ENCODE measurements at places on chromosomes 3 and 15.

DNA sequence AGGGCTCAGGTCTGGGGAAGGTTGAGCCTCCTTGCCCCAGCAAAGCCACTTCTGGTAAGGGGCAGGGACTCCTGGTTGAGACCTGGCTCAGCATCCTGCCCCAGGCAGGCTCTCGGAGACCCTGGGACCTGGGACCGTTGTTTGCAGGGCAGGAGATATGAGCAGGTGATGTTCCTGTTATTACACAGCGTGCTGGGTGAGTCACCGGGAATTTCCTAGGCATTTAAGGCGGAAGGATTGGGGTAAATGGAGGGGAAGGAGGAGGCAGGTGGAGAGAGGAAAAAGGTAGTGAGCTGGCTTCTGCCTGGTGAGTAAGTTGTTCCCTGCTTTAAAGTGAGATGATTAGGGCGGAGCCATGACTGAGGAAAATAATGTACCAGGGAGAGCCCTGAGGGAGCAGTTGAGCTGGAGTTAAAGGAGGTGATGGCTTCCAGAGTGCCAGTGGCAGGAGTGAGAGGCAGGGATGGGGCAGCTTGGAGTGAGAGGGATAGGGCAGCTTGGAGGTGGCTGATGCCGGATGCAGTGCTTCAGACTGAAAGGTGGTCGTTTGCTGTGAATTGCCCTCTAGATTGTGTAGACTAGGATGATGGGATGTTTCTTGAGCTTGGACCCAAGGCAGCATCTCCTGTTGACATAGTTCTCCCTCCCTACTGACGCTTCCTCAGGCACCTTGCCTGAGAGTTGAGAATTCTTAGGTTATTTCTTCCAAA is 79.4 kb downstream of the AAGAB start:
- DNase-seq, result peak; percentile 90

DNA sequence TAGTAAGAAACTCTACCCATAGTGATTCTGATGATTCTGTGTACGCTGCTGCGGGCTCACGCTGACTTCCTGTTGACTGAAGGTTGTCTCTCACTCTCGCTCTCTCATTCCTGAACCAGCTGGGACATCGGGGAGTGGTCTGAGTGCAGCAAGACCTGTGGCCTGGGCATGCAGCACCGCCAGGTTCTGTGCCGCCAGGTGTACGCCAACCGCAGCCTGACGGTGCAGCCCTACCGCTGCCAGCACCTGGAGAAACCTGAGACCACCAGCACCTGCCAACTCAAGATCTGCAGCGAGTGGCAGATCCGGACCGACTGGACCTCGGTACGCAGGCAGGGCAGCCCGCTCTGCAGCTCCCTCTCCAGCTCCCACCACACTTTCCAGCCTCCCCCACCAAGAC is 63.6 kb upstream of the NR2E3 start:
- peak; percentile 70 for DNase-seq

DNA sequence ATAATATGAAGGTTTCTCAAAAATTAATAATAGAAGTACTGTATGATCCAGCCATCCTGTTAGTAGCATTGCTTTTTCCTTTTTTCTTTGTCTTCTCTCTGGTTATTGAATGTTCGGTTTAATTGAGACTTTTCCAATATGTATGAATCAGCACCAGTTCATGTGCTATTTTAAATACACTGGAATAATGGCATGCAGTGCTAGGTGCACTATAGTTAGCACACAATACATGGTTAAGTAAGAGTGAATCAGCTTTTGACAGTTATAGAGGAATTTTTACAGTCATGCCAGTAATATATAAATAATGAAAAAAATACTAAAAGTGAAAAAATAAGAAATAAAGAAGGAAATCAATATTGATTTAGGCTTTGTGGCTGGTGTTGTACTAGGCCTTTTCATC is 113.8 kb upstream of the STRIT1 start:
- no peak for DNase-seq

DNA sequence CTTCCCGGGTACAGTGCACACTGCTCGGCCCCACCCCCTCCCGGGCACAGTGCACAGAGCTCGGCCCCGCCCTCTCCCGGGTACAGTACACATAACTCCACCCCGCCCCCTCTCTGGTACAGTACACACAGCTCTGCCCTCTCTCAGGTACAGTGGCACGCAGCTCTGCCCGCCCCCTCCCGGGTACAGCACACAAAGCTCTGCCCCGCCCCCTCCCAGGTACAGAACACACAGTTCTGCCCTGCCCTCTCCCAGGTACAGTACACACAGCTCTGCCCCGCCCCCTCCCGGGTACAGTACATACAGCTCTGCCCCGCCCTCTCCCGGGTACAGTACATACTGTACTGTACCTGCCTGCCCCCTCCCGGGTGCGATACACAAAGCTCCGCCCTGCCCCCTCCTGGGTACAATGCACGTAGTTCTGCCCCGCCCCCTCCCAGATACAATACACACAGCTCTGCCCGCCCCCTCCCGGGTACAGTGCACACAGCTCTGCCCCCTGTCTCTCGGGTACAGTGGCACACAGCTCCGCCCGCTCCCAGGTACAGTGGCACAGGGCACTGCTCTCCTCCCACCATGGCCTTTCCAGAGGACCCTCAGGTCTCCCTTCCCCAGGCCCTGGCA is 16.4 kb upstream of the PRR20G start:
- DNase-seq, result peak; percentile 62

GRCh38 chr3:114451561-114452018 is 157.8 kb downstream of the TIGIT start:
- DNase-seq, result no peak

DNA sequence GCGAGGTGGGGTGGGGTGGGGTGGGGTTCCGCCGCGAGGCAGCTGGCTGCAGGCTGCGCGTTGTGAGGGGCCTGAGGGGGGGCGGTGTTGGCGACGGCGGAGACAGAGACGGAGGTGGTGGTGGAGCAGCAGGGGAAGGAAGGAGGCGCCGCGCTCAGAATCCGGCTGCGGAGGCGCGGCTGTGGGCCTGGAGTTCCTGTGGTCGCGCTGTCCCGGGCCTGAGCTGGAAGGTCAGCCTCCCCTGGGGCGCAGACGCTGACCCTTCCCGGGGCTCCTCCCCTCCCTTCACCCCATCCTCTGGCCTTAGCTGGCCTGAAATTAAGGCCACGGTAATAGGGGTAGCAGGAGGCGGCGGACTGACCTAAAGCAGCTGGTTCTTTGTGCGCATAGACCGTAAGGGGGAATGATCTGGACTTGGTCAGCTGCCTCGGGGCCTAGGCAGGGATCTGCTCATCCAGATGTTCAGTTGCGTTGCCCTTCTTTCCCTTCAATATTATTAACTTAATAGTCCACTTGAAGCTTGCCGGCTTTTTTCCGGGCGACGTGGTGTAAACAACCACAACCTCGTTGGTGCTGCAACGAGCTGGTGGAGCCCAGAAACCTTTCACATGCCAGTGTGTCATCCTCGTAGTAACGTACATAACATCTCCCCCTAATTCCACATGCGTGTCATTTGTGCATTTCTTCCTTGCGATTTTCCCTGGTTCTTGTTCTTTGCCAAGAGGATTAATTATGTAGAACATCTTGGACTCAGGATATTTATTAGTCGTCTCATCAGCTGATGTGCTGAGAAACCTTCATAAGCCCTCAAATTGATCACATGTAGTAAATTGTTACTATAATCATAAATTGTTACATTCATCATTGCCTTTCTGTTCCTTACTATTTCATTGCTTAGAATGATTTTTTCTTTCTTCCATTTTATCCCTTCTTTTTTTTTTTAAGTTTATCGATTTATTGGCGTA is 626 bp downstream of the SEC62 start:
- peak; percentile 5 for DNase-seq

DNA sequence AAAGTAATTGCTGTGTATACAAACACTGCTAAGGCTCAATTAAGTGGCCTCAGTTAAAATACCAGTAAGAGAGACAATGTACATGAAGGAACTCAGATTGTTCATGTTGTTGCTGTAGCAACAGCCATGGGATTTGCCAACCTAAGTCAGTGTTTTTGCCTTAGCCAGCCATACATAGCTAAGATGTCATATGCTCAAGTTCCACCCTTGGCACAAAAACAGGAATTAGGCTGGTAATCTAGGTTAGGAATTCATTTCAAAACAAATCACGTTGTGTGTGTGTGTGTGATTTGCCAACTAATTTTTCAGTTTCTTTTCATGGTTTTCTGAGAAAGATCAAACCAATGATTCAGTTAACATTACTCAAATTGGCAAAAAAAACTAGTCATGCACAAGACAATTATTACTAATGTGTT is 143.7 kb upstream of the KCNMB2 start:
- DNase-seq, result no peak

DNA sequence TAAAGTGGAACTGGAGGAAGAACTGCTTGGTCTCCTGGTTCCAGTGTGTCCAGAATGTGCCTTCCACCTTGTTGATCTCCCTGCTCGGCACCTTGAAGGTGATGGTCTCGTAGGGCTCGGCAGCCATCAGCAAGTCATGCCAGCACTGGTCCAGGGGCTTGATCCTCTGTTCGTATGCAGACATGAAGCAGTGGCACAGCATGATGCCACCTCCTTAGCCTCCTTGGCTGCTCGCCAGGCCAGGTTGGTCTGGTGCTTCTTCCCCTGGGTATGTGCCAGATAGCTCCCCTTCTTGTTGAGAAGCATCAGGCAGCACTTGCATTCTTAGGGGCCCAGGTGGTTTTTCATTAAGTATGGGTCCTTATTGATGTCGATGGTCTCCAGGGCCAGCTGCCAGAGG is 17.8 kb upstream of the TXNRD3 start:
- DNase-seq, result no peak

DNA sequence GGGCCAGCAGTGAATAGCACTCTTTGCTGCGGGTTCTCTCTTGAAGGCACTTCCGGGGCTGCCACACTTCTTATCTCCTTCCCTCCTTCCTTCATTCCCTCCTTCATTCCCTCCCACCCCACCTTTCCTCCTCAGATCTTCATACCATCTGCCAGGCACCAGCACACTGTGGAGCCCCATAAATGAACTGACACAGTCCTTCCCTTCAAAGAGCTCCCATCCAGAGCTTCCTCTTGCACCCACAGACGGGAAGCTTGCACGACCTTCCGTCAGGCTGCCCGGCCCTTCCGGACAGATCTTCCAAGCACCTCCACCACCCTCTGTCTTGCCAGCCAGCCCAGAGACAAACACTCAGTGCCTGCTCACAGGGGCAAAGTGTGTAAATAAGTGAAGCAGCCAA is 65.4 kb upstream of the HERC1 start:
- DNase-seq, result no peak

DNA sequence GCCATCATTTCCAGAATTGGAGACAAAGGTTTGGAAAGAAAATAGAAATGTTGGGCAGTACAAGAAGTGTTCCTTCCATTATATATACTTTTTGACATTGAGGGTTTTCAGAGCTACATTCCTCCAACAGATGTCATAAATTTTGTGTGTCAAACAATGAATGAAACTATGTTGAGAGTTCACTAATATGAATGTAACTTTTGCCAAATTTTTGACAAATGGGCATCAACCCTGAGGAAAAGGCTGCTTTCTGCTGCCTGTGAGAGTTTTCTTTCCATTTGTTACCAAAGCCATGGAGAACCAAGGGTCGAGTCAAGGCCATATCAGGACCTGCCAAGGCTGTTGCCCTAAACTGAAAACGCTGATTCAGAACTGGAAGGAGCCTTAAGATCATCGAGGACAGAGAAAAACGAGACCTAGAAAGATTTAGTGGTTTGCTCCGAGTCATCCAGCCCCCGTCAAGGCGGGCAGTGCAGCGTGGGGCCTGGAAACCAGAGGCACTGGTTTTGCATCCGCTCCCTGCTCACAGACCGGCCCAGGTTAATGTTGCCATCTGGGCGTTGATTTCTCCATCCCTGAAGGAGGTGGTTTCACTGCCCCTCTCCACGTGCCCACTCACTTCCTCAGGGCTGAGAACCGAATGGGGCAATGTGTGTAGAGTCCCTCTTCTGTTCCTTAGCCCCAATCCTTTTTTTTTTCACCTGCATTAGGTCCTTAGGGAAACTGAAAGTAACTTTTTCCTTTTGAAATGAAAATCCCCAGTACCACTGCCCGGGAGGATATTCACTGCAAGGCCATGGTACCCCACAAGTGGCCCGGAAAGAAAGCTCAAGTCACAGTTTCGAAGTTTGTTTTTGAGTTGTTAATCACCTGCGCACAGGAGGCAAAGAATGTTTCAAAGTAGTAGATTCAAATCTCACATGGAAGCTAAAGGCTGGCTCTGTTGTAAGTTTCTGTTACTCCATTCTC is 32.8 kb downstream of the TPM1 start:
- DNase-seq, result no peak

GRCh38 chr3:46289966-46290365 is 47.7 kb downstream of the CCR3 start:
- no peak for DNase-seq

DNA sequence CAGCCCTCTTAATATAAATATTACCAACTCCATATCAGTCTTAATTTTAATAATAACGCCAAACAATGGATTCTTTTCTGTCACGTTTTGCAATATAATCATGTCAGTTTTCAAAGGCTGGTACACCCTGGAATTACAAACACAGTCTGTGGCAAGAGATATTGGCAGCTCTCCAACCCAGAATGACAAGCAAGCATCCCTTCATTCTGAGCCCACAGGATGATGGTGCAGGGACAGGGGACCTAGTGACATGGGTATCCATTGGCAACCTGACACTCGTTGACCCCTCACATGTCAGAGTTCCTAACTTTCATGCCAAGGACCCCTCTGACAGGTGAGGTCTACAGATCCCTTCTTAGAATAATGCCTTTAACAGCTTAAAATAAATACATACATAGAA is 154.5 kb upstream of the TSC22D2 start:
- no peak for DNase-seq

DNA sequence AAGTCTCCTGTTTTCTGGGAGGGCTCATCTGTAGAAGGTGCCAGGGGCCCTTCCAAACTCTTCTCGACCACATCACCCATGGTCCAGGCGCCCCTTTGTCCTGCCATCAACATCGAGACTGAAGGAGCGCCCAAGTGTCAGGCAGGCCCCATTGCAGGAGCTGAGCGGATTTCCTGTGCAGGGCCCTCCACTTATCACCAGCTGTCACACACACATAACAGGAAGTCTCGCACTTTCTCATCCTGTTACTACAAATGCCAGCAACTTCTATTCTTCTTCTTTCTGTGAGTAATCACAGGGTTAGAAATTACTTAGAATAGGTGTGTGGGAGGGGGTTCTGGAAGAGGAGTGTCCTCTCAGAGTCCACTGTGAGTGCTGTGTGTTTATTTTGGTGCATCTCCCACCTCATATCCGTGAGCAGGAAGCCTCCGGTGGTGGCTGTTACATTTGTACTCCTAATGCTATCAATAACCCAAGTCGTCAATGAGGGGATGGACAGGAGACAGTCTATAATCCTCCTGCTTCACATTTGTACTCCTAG is at the start of gene KLHL6:
KLHL6 (minus strand) TSS at position 166 of the 541 bp plus-strand sequence; CDS start at position 113, 53 bp downstream.
- no peak for DNase-seq

- DNase-seq, result no peak
These were observed 63.1 kb downstream of the CDC25A start for GRCh38 chr3:48125013-48125705.

GRCh38 chr3:157225001-157225400 is 65.1 kb upstream of the CCNL1 start:
- DNase-seq, result no peak

- no peak for DNase-seq
These were observed 304.9 kb upstream of the WNT5A start for GRCh38 chr3:55792009-55792408.

GRCh38 chr3:4741404-4742307 is 237.6 kb upstream of the BHLHE40 start:
- DNase-seq, result peak; percentile 88

Measured in epithelial cell of prostate (primary cell).